HFFc6 (cell line): ENCODE measurements at places on chromosomes 11 and 22.

DNA sequence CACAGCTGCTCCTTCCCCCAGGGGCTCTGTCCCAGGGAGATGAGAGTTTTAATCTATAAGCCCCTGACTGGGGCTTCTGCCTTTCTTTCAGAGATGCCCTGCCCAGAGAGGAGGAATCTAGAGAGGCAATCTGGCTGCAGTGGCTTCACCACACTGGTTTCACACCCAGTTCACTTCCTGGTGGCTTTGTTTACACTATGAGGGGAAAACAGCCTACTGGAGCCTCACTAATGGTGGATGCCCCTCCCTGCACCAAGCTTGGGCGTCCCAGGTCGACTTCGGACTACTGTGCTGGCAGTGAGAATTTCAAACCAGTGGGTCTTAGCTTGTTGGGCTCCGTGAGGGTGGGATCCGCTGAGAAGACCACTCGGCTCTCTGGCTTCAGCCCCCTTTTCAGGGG lies 21.5 kb upstream of the MMP1 start:
- DNase-seq: no peak

GRCh38 chr11:100273066-100273815 lies 413.8 kb upstream of the ARHGAP42 start:
- no peak for DNase-seq

DNA sequence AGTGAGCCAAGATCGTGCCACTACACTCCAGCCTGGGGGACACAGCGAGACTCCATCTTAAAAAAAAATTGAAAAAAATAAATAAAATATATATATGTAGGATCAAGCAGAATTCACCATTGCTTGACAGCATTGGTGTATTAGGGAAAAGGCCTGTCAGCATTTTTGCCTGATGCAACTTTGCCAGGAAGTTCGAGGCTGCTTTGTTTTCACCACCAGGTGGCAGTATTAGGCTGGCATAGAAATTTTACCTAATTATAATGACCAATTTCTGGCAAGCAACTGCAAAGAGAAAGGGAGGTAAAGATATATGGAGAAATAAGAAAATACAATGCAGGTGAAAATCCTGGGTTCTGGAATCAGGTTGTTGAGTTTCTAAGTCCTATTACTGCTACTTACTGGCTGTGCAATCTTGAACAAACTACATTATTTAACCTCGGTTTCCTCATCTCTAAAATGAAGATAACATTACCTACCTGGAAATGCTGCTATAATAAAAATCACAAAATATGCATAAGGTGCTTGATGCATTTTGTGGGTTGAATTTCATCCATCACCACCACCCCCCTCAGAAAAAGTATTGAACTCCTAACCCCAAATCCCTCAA lies 24.7 kb downstream of the LAYN start:
- DNase-seq: peak; percentile 76

GRCh38 chr22:40216041-40216756 lies 38.5 kb downstream of the TNRC6B start:
- no peak for DNase-seq
